ENCODE measurements at places on chromosomes 11 and 22.

- DNase-seq = no peak
These were observed 21.4 kb downstream of the CD6 start for GRCh38 chr11:60992842-60993409.

DNA sequence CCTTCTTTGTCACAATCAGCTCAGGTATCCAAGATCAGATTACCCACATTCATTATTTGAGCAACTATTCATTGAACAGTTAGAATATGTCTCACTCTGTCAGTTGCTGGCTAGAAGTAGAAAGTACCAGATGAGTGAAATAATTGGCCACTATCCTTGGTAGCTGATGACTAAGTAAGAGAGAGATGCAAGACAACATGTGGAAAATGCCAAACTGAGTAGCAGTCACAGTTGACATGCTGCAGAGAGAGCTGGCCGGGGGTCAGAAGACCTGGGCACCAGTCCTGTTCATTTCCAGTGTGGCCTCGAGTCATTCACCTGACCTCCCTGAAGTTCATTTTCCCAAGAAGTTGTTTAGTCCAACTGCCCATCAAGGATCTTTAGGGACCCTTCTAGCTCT, 22.5 kb upstream of the SMIM35 start:
- DNase-seq = no peak

DNA sequence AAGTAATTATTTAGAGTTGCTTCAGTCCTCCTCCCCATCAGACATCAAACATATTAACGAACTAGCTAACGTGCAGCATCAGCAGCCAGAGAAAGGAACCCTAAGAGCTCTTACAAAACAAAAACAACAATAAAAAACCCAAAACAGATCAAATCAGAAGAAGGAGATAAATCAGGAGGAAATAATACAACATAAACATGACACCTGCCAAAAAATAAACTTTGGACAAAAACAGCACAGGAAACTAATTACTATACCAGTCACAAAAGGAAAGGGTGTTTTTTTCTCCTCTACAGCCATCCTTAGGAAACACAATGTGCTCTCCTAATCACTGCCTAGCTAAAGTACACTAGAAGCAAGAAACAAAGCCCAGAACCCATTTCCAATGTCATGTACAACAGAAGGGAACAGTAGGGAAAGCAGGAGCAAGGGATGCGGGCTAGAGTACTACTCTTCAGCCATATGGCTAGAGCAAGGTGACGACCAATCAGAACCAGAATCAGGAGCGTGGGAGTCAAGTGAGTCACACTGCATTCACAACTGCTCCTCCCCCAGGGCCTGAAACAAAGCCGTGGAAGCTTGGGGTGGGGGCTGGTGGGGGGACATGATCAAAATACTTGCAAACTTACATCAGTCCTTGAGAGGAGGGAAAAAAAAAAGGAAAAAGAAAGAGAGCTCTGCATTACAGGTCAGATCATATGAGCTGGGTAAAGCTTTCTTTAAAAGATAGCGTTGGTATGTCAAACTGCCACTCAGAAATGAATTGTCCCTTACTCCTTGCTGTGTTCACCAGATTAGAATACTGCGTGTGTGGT, 60.4 kb downstream of the LARGE2 start:
- DNase-seq = peak; percentile 21

DNA sequence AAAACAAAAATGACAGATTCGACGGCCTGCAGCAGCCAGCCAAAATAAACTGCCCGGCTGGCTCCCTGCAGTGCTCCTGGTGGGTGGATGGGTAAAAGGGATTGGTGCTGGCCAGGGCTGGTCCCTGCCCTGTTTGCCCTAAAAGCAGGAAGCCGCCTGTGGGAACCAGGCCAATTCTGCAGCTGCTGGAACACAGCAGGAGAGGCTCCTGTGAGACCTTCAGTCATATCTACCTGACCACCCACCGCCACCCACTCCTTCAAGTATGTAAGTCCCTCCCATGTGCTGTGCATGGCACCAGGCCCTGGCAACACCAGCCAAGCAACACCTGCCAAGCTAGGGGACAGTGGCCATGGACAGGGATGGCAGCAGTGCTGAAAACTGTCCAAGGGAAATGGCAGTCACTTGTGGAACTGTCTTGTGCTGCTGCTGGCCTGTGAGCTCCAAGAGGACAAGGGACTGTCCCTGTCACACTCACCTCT, 48.7 kb upstream of the ARFGAP3 start:
- peak; percentile 15 for DNase-seq

DNA sequence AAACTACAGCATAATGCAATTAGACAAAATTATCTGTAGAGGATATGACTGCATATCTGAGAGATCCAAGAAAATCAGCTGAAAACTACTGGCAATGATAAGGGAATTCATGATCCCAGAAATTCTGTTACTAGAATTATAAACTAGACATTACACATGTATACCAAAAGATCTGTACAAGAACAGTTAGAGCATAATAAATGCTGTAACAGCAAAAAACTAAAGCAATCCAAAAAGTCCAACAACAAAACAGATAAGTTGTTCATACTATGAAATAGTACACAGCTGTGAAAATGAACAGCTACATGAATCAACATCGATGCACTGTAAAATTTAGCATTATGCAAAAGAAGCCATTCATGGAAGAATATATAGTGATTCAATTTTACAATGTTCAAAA, 6.0 kb downstream of the ZNF214 start:
- DNase-seq = no peak

DNA sequence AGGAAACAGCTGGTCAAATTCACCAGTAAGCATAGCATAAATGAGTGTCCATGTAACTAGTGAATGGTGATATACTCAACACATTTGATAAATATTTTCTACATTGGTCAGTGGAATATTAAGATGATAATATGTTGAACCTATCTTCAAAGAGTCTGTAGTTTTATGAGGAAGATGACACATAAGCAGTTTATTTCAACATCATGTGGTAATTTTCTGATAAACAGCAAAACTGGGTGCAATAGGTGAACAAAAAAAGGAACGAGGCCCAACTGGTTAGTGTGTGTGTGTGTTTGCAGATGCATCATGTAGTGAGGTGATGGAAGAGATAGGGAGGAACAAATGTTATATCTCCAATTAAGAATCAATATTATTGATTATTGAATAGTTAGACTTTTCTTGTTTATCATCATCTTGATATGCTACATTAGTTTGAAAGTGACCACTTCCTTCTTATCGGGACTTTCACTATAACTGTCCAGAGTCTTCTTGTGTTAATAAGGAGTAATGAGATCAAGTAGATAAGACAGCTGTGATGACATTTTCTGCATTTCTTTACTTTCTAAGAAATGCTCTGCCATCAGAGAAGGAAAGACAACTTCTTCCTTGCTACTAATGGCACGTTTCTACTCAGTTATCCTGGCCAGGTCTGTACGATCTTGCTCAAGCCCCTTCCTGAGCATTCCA, 270.7 kb downstream of the ETS1 start:
- no peak for DNase-seq

GRCh38 chr11:113773092-113773415, 438 bp downstream of the ZW10 start:
- no peak for DNase-seq

- peak; percentile 86 for DNase-seq
These were observed 52.0 kb upstream of the THY1 start for GRCh38 chr11:119474682-119475596.

- DNase-seq = no peak
These were observed 17.1 kb downstream of the OR2AT4 start for GRCh38 chr11:75079546-75079945.

- DNase-seq = no peak
These were observed 48.3 kb downstream of the RPUSD4 start for GRCh38 chr11:126163074-126163700.

GRCh38 chr11:10607462-10608132, 39.1 kb upstream of the LYVE1 start:
- DNase-seq = no peak

DNA sequence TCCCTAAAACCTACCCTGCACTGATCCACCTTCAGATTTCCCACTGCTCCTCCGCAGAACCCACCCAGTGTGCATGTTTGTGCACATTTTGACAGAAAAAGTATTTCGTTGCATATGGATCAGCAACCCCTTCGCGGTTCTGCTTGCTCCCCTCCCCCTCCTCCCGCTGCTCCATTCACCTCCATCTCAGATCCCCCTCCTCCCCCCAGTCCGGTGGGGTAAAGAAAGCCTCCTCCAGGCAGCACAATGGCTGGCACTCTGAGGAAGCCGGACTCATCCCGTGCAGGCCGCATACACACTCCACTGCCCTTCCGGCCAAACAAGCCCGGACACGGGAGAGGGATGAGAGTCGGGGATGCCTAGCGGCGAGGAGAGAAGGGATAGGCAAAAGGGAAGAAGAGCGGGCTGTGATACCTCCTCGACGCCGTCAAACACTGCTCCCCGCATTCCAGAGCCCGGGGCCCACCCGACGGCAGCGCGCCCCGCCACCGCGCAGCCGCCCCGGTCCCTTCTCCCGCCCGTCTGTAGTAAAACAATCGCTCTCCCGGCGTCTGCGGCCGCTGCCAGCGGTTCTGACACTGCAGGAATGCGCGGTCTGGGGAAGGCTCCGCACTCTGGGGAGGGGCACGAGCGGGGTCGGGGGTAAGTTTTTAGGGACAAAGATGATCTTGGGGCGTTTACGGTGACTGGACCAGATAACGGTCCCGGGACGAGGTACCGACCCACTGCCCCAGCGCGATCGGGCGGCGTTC, 915 bp downstream of the FEZ1 start:
- peak; percentile 76 for DNase-seq

- no peak for DNase-seq
These were observed 21.4 kb upstream of the RASL10A start for GRCh38 chr22:29336751-29337490.

GRCh38 chr11:64564947-64565889, 25.8 kb upstream of the SLC22A12 start:
- DNase-seq = peak; percentile 58

DNA sequence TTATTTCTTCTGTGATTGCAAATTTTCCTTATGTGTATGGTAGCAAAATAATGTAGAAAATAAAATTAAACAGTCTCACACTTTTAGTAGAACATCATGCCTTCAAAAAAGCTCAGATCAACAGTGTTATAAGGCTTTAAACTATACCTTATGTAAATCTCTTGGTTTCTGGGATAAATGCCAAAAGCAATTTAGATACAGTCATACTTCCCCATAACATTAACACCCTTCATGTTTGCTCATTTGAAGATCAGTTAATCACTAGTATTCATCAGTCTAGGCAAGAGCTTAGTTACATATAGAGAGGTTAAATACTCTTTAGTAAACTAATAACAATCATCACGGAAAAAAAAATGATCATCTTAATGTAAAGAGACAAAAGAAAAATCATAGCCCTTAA, 421.8 kb upstream of the ANO3 start:
- no peak for DNase-seq

DNA sequence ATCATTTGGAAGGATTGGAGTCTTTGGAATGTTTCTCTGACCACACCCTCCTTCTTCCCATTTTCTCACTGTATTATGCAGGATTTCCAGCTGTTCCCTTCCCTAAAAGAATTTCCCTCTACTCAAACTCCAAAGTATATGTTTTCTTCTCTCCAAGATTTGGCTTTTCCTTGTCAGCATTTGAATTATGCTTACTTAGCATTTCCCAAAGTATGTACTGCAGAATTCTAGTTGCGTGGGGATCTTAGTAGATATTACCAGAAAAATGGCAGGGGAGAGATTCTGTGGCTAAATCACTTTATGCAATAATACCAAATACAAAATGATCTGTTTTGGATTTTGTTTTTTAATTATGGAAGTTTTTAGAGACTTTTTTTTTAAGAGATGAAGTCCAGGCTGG, 142.3 kb downstream of the OR4C45 start:
- DNase-seq = no peak

All from SK-N-SH (cell line).